ENCODE measurements at places on chromosomes 1 and 21.

- DNase-seq: no peak
Measured at GRCh38 chr1:30331415-30332065, 391.8 kb downstream of the MATN1 start.

GRCh38 chr1:46689356-46689755, 17.7 kb downstream of the TEX38 start:
- DNase-seq: peak; percentile 64

- DNase-seq: no peak
Measured at GRCh38 chr1:197174818-197175217, 28.3 kb upstream of the ASPM start.

GRCh38 chr1:156773607-156774006, 6.3 kb downstream of the PRCC start:
- no peak for DNase-seq

- DNase-seq: no peak
Measured at GRCh38 chr1:84855691-84856630, 37.0 kb downstream of the LPAR3 start.

DNA sequence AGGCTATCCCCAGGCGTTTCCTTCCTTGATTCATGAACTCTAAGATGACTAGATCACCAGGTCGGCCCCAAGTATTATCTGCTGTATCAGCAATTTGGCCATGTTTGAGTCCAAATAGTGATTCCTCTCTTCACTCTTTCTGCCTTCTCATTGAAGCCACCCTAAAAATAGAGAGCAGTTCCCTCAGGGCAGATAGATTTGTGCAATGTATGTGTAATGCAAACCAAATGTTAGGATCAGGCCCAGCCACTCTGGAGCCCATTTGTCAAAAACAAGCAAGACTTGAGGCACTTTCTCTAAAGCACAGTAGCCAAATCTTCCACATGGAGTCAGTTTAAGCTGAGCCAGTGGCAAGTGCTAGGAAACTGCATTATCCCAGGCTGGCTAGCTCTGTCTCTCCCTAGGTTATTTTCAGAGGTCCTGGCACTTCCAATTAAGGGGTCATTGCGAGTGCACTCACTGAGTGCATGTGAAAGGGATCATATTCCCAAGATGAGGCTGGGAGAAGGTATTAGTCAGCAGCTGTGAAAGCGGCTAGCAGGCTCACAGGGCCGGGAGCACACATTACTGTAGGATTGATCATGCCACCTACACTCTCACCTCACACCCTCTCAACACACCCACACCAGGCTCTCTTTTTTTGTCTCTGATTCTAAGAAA, 97.9 kb upstream of the RAB3GAP2 start:
- no peak for DNase-seq

GRCh38 chr1:201912832-201913231, 24.1 kb downstream of the SHISA4 start:
- DNase-seq: no peak

DNA sequence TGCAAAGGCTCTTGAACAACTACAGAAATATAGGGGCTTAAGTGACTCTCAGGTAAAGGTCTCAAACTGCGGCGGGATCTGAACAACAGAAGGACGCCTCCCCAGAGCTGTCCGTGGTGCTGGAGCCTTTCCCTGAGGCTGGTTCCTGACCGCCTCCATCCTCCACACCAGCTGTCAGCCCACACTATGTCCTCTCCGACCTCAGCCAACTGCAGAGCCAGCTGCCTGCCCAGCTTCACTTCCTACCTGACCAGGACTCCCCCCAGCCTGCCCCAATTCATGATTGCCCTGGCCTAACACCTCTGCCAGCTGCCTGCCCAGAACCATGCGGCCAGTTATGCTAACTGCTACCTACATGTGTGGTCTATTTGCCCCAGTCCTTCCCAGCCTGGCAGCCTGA, 63.6 kb upstream of the ZC3H12A start:
- no peak for DNase-seq

- DNase-seq: no peak
Measured at GRCh38 chr1:224880593-224881307, 48.7 kb upstream of the DNAH14 start.

GRCh38 chr1:242586360-242586680, 61.8 kb upstream of the PLD5 start:
- no peak for DNase-seq

- no peak for DNase-seq
Measured at GRCh38 chr1:226960256-226960655, 20.2 kb downstream of the COQ8A start.

DNA sequence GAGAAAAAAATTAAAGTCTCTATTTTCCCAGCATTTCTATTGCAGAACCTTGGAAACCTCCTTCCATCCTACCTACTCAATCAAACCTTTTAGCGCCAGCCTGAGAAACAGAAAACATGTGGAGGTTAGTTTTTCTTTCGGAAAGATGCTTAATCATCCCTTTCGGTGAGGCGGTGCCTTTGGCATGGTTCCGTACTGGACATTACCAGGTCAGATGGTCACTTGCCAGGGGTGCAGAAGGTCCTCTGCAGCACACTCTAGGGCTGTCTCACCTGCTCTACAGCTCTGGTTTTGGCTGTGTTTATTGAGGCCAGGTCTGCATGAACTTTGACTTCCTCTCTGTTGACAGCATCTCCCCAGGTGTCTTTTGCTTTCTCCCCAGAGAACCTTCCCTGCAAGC, 121.5 kb downstream of the PLD5 start:
- no peak for DNase-seq

DNA sequence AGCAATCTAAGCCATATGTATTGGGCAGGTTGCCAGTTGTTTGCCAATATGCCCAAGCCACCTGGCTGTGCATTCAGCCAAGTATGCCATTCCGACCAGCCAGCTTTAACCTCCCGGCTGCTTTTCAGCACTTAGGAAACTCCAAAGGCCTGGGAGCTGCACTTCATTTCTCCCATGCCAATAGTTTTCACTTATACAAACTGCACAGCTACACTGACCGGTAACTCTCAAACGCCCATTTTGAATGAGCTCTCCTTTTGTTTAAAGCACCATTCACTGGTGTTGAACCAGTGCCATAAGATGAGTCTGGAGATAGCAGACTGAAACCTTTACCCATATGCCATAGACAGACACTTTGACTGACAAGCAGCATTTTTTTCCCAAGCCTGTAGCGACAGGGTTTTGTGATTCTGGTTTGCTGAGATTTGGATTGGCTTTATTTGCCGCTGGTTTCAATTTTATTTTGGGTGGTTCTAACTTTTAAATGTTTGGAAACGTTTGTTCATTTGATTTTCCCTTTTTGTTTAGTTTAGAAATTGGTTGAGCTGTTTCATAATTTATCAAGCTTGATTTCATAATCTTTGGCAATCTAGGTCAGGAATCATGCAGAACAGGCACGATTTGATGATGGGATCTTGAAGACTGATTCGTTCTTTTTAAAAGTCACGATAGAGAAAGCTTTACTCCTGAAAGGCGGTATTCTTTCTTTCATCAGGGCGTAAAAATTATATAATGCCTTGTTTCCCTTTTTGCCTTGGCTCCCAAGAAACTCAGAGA, 144.6 kb downstream of the NFIA start:
- DNase-seq: peak; percentile 62

- DNase-seq: no peak
Measured at GRCh38 chr1:178528953-178529335, 16.0 kb downstream of the TEX35 start.

DNA sequence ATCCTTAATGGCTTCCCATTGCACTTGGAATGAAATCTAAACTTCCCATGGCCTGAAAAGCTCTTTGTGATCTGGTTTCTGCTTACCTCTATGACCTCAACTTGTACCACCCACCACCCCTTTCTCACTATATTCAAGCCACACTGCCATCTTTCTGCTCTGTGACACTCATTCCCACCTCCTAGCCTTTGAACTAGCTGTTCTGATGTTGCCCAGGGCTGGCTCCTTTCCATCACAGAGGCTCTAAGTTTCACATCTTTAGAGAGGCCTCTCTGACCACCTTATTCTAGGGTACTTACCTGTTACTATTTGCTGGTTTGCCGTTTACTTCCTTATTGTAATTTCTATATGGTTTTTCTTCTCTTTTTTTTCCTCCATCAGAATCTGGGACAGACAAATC, 4.2 kb downstream of the MPZL1 start:
- no peak for DNase-seq

- no peak for DNase-seq
Measured at GRCh38 chr1:47031585-47031984, 8.1 kb downstream of the CYP4X1 start.

DNA sequence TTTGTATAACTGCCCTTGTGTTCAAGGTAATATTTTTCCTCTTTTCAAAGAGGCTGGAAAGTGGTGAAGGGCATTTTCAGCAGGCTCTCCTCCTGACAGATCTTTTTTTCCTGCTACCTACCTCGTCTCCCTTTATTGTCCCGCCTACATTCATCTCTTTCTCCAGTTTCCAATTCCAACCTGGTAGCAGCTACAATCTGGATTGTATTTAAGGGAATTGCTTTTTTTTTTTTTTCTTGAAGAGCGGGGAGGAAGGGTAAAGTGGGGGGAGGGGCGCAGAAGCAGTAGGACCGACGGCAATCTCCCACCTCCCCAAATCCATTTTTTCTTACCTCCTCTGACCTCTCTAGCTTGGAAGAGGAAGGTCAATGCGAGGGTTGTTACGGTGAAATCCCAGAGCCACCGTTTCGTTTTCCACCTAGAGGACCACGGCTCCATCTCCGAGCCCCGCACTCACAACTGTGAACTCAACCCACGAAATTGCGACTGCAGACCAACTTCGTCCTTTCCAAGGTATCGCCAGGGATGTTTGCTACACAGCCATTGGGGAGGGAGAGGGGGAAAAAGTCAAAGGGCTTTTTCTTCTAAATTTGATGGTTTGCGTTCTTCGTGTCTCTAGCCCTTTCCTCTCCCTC, 464 bp downstream of the COL11A1 start:
- DNase-seq: no peak

DNA sequence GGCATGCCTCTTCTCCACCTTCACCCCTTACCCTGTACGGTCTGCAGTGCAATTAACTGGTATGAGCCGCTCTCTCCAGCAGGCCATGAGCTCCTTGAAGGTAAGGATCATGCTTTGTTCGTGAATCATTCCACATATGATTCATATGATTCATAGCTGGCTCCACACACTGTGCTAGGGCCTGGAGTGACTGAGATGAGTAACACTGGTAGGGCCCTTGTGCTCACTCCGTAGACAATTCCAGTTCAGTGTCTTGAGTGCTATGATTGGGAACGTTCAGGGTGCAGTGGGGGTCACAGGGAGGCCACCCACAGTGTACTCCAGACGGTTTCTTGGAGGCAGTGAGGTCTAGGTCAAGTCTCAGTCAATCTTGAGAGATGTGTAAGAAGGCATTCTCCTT, 239.8 kb downstream of the LMX1A start:
- DNase-seq: no peak

DNA sequence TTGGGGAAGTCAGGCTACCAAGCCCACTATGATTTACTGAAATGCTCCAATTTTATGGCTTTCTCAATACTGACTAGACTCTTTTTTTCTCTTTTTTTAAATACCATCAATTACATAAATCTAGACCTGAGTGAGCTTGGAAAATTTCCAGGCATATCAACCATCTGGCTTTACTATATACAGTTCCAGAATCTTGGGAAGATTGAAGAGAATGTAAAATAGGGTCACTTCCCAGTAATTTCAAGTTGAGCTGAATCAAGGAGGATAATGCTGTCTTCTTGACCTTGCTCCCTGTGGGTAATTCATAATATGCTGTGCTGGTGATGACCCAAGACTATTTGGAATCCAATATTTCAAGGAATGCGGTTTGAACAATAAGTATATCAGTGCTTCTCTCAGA, 108.1 kb downstream of the MAP3K21 start:
- DNase-seq: no peak

DNA sequence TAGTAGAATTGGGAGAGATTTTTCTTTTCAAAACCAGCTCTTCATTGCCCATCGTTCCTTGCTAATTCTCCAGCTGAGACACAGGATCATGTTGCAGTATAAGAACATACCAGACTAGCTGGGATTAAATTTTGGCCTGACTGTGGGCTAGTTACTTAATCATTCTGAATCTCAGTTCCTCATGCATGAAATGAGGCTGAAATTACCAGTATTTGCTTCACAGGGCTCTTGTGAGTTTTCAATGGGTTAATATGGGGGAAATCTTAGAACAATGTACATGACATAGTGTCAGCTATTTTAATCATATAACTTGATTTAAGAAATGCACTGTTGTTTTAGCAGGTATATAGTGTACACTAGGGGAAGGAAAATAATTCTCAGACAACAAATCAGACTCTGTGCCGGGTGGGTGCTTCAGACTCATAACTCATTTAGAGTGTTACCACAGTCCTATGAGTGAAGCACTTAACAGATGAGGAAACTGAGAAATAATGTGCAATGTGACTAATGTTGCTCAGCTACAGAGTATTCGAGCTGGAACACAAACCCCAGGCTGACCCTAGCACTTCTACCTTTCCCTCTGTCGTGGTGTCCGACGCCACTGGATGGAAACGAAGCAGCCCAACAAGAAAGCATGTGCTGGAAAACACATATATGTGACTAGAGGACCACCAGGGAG, 137.6 kb upstream of the SGIP1 start:
- no peak for DNase-seq

DNA sequence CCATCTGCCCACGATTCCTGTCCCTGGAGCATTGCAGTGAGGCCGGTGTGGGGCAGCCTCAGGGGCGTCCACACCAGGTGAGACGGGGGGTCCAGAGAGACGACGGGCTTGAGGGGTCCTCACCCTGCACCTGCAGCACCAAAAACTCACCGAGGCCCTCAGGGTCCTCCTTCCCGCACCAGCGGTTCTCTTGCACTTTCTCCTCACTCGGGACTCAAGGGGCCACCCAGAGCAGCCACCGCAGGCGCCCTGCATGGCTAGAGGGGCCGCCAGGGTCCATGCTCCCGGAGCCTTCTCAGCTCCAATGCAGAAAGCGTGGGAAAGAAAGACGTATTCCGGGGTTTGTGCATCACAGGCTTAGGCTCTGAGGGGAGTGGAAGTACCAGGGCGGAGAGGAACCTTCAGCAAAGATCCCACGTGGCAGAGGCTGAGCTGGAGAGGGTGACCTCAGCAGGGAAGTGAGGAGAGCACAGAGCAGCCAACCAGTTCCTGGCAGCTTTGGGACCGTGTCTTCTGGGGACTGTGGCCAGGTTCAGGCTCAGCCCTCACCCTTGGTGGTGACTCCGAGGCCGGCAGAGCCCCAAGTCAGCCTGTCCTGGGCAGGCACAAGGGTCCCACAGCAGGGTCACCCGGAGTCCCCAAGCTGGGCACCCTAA, 19.5 kb upstream of the COL6A2 start:
- DNase-seq: no peak

DNA sequence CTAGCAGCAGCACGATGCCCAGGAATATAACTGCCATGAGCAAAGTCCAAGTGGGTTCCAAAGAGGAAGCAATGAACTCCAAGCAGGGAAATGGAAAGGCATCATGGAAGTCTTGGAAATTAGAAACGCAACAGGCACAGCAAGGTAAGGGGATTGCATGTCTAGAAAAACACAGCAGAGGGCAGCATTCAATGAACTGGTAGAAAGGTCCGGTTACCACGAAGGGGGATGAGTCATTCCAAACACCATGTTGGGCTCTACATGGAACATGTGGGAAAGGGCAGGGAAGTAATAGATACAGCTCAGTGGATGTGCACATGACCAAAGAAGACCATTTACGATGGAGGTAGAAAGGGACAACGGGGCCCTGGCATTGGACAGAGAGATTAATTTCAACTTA, 36.4 kb downstream of the RXRG start:
- DNase-seq: peak; percentile 14

GRCh38 chr1:226533220-226533619, 15.3 kb upstream of the STUM start:
- no peak for DNase-seq

GRCh38 chr1:159008744-159009188, 941 bp upstream of the IFI16 start:
- DNase-seq: no peak

- no peak for DNase-seq
Measured at GRCh38 chr1:87240661-87241285, 87.9 kb upstream of the LMO4 start.

All from NCI-H2081 (cell line).